ENCODE measurements at places on chromosomes 13 and 19.

GRCh38 chr13:111166882-111167675 is 52.0 kb downstream of the ARHGEF7 start:
- DNase-seq, result no peak

DNA sequence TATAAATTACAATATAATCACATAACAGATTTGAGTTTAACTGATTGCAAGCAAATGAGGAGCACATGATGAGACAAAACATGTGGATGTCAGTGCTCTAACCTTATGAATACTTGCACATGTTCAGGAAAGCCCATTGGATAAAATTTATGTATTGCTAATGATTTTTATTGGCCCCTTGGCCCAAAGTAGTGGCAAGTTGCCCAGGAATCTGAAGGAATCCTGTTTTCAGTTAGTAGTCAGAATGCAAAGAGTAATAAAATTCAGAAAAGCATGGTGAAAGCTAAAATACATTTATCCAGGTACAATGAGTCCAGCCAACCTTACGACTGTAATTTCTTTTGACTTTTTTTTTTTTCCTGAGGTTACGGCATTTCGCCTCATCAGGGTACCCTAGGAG is 1539.4 kb downstream of the EFNB2 start:
- no peak for DNase-seq

DNA sequence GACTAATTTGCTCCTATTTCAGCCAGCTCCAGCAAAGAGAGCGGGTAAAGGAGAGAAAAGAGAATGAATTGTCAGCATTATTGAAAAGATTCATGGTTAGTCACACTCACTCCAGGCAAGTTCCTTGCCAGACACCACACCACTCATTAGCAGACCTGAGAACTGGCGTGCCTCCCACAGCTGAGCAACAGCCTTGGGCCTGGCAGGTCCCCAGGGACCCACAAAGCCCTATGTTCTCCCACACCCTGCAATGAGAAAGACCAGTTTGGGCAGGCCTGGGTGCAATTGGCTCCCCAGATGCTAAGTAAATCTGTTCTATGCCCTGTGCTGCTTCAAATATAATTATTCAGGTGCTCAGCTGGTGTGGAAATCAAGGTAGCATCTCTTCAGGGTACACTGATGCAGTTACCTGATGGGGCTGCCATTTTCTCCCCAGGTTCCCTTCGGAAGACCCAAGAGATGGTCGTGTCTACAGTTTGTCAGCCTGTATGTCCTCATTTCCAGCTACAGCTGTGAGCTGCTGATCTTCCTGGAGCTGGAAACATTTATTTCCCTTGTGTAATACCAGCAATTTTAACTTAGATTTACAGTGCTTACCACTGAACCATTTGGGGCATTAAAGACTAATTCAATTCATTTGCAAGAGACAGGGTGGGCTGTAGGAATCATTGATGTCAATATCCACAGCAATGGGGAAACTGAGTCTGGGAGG is 405.0 kb downstream of the COG6 start:
- no peak for DNase-seq

DNA sequence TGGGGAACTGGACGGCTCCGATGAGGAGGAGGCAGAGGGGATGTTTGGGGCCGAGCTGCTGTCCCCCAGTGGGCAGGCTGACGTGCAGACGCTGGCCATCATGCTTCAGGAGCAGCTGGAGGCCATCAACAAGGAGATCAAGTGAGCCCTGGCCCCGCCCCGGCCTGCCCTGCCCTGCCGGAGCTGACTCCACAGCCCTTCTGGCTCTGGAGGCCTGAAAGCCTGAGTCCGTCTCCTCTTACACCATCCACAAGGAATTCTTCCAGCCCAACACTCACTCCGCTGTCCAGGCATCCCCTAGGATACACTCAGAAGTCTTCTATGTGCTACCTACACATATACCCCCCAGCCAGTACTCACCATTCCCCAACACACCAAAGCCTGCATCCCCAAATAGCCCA is 17.4 kb downstream of the PPFIA3 start:
- no peak for DNase-seq

DNA sequence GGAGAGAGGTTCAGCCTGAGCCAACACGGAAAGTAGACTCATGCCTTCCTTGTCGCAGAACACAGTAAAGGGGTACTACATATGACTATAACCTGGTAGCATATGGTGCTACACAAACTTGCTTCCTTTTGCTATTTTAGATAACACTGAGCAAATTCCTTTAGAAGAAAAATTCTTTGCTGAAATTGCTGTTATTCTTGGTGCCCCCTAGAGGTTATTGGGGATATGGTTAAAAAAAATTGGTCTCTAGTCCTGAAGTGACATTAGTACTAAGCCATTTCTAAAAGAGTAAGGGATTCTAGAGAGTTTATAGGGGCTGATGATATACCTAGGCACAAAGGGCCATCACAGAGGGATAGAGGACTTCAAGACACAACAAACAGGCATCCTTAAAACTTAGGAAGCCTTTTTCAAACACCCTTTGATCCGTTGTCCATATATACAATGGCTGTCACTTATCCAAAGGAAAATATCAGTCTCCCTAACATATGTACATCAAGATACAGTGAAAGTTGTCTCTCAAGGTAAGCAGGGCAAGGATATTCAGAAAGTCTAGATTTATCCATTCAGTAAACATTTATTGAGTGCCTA is 13.9 kb upstream of the HS6ST3 start:
- DNase-seq, result no peak

GRCh38 chr13:109276261-109276660 is 510.1 kb downstream of the IRS2 start:
- no peak for DNase-seq
